ENCODE measurements at places on chromosomes 1 and 21.

GRCh38 chr1:55869065-55869464, 653.9 kb upstream of the USP24 start:
- DNase-seq = peak; percentile 19

- no peak for DNase-seq
Measured at GRCh38 chr1:201125800-201126199, 1.2 kb downstream of the ASCL5 start.

- DNase-seq = no peak
Measured at GRCh38 chr1:34590211-34590623, 164.6 kb upstream of the GJB5 start.

GRCh38 chr21:32770871-32771523, 558 bp downstream of the PAXBP1 start:
- DNase-seq = peak; percentile 65

GRCh38 chr21:15559660-15560059, 170.1 kb upstream of the USP25 start:
- DNase-seq = no peak

All from cardiac muscle cell (in vitro differentiated cells and primary cell).